Progenitor cell of endocrine pancreas (in vitro differentiated cells): ENCODE measurements at places on chromosomes 11 and 22. TPM values are rescaled to one million over a fixed set of nuclear protein-coding genes. Genes with fewer than 3 reads are reported as not detected.

DNA sequence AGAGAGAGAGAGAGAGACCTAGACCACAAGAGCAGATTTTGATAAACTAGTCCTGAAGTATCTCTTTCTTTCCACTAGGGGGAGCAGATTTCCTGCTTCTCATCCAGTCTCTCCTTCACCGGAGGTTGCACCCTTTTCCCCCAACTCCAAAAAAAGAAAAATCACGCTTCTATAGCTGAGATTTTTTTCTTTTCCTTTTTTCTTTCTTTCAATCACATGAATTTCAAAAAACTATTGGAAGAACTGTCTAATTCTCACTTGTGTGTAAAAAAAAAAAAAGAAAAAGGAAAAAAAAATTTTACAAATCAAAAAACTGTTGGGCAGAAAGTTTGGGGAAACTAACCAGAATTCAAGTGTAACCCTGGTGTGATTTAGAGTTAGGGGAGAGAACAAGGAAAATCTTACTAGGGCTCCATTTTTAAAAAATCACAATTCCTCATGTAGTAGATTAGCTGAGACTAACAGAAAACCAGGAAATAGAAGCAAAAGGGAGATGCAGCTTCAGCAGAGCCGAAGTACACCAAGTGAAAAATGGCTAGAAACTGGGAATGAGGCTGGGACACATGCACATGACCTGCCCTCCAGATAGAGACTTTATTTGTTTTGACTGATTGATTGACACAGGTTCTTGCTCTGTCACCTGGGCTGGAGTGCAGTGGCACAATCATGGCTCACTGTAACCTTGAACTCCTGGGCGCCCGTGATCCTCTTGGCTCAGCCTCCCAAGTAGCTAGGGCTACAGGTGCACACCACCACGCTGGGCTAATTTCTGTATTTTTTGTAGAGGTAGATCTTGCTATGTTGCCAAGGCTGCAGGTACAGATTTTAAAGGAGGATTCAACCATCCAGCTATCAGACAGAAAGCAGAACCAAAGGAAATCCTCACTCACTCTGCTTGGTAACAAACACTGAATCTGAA lies 27.1 kb downstream of the SDHD start:
- DNase-seq: no peak

- DNase-seq: no peak
These were observed 11.7 kb downstream of the EIF3L start for GRCh38 chr22:37860796-37861421.

DNA sequence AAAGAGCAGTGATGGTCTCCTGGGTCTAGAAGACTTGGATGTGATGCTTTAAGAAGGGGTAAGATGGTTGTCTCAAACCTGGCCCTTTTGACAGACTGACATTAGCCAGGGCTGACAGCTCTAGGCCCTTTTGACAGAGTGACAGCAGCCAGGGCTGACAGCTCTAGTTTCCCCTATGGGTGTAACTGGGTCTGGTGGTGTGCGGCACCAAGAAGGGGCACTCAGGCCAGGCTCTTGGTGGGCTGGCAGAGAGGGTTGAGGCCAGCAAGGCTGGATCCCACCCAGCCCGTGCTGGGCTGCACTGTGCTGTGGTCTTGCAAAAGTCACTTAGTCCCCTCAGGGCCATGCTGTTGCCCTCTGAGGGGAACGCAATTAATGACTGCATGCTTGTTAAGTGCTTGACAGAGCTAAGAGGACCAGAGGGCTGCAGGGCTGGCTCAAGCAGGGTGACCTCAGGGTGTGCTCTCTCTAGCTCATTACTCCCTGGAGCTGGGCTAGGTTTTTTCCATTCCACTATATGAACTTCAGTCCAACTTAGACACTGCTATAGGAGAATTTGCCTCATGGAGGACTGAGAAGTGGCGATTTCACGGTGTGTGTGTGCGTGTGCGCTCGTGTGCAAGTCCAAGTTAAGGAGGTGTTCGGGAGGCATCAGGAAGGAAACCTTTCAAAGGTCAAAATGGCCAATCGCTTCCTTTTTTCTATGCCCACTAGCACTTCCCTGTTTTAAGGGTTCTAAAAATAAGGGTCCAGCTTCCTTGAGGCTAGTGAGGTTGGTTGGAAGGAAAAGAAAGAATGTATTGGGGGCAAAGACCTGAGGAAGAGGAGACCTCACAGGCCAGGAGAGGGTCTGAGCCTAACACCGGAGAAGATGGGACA lies 4.4 kb downstream of the UBASH3B start:
- no peak for DNase-seq

- DNase-seq: no peak
These were observed 171.5 kb downstream of the SBF2 start for GRCh38 chr11:10122326-10123197.

DNA sequence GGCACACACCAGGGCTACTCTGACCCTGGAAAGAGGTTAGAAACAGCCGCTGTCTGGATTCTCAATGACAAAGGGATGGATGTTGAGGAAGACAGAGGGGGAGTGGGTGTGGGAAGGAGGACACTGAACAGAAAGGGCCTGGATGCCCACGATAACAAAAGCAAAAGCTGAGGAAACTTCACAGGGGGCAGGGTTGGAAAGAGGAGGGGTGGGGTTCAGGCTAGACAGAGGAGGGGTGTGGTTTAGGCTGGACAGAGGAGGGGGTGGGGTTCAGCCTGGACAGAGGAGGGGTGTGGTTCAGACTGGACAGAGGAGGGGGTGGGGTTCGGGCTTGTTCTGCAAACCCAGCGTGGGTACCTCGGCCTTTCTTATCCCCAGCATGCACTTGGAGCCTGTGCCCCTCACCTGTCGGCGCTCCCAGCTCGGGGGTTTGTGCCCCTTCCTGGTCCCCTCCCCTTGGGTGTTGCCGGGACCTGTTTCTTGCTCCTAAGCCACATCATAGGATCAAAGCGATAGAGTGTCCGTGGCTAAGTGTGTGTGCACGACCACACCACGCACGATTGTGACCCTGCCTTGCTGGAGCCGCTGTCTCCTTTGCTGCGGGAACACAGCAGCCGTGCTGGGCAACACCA lies 75.6 kb downstream of the BRD1 start:
- DNase-seq: no peak

GRCh38 chr22:19057539-19057938 lies 64.7 kb downstream of the DGCR2 start:
- DNase-seq: no peak

DNA sequence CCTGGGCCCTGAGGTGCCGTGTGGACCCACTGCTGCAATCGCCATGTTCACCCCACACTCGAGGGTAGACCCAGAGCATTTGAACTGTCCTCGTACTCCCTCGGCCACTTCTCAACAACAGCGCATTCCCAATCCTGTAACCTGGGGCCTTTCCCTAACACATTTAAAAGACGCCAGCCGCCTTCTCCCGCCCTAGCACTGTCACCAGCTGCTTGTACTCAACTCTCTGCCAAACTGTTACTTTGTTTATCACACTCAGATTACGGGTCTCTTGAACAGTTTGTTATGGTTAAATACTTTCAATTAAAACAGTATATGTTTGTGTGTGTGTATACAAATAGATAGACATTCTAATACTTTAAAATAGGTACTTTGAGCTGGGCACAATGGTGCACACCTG lies 20.7 kb downstream of the CDKN1C start:
- DNase-seq: no peak

DNA sequence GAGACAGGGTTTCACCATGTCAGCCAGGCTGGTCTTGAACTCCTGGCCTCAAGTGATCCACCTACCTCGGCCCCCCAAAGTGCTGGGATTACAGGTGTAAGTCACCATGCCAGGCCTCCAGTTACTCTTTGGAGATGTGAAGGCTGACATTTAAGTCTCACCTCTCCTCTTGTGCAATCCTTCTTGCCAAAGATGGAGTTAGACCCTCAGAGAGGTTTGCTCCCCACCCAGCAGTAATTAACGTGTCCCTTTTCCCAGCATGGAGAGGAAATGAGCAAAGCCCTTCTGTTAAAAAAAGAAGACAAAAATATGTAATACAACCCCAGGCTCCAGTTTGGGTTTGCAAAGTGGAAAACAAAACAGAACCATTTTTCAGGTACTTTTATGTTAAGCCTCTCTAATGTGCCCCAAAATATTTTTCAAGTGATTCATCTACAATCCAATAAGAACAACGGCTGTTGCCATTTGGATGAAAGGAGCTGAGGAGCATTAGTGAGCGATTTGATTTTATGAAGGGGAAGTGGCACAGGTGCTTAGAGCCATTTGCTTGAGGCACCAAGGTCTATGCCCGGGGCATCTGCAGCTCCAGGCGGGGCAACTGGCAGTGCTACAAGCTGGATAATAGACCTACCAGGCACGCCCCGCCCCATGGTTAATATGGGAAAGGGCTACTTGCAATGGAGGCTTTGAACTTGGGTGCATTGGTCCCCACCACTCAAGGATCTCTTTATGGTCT lies 57.2 kb downstream of the GRIK4 start:
- DNase-seq: no peak

DNA sequence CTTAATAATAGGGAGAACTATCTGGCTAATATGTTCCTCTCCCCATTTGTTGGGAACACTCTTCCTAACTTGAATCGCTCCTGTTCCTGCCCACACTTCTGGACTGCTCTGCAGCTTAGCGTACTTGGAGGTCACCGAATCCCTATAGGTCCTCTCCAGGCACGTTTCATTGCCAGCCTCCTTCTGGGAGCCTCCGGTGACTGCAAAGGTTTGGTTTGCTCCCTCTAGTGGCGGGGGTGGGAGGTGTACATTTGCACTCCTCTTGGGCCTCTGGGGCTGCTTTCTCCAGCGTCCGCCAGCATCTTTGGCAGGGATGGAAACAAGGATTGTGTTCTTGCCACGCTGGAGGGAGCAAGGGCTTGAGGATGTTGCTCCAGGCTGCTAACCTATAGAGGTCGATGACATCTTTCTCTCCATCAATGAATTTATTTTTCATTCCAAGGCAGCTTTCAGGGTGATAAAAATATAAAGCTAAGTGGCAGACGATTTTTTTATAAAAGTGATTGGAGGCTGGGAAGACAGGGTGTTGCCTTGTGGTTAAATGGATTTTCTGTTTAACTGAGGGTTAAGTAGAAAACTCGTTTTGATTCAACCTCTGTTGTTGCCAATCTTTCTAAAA lies 48.7 kb downstream of the TSPAN18 start:
- no peak for DNase-seq

GRCh38 chr11:122628810-122629555 lies 26.5 kb upstream of the UBASH3B start:
- peak; percentile 53 for DNase-seq

GRCh38 chr22:25777870-25778269 lies 35.9 kb downstream of the MYO18B start:
- DNase-seq: no peak

Gene SLCO2B1
- total RNA-seq: 6.6 and 7.3 TPM in 2 replicates

Gene RASSF10
- total RNA-seq: 21.7 and 24.4 TPM in 2 replicates

Gene MS4A13
- not detected in 2 replicates for total RNA-seq

Gene PIK3IP1
- 6.2 and 7.6 TPM in 2 replicates for total RNA-seq

Gene TRIM51
- total RNA-seq: not detected in 2 replicates
